ENCODE measurements at places on chromosomes 2 and 18.

DNA sequence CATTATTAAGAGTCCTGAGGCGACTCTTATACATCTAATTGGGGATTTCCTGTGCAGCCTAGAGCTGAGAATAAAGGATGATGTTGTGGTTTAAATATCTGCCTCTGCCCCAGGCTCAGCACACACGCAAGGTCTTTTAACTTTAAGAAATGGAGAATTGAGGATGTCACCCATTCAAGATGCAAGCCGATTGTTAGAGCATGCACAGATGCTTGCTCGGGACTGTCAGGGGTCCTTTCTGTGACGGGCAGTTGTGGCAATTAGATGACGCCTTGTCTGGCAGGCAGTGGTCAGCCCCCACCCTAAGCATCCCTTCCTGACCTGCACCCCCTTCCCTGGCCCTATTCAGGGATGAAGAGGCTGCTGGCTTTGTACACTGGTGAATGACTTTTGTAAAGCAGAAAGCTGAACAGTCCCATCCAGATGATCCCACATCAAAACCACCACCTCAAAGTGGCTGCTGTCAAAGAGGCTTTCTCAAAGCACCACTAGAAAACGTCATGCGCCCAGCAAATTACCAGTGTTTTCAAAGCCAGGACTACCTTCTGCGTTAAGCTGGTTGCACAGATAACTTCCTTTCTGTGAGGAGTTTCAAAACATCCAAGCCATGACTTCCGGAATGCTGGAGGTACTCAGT is 23.7 kb downstream of the FAM178B start:
- peak; percentile 90 for DNase-seq

GRCh38 chr2:221104361-221104811 is 467.7 kb downstream of the EPHA4 start:
- no peak for DNase-seq

- DNase-seq, result no peak
These were observed 7.9 kb downstream of the PAX3 start for GRCh38 chr2:222290736-222291484.

GRCh38 chr2:218128781-218129457 is 3.1 kb downstream of the CXCR2 start:
- DNase-seq, result no peak

DNA sequence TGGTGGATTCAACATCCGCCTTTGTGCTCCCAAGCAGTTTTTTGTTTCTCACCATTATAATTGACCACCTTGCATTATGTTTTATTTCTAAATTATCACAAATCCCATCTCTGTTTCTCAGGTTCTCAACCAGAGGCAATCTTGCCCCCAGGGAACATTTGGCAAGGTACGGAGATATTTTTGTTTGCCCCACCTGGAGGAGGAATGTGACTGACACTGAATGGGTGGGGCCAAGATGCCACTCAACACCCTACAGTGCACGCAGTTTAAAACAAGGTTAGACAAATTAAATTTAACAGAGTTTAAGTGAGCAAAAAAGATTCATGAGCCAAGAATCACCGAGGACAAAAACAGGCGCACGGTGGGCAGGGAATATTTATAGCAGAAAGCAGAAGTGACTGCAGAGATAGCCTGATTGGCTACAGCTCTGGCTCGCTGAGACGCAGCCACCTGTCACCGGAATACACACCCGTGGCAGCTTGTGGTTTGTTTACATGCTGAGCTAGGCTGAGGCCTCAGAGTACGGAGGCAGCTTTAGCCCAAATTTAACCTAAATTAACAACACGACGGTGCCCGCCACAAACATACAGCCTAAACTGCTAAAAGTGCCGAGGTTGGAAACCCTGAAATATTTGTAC is 150.0 kb upstream of the ALKAL2 start:
- DNase-seq, result peak; percentile 31
